Left lung (tissue), 14 donors: ENCODE measurements at places on chromosomes 4 and X.

- no peaks in the 10 kb centered on the region for H3K36me3 ChIP-seq
- H3K27ac ChIP-seq = no peak overlapping the region
- DNase-seq = no peak
These were observed 15.4 kb upstream of the JADE1 start for GRCh38 chr4:128793859-128794672.

- DNase-seq = no peak
- H3K27me3 ChIP-seq = no peaks in the 10 kb centered on the region
These were observed 39.6 kb downstream of the TMEM164 start for GRCh38 chrX:110042496-110042895.

DNA sequence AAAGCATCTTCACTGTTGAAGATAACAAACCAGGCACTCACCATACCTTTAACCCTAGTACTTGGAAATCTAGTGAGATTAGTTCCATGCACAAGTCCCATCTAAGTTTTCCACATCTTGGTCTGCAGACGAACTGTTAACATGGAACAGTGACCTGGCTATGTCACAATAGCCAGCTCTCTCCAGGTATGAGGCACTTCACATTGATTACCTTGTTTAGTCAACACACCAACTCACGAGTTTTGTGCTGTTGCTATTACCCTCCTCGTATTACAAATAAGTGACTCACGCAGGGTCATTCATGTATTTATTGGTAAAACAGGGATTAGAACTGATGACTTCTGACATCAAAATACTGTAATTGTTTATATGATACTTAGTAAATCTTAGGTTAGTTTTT is 36.4 kb upstream of the FRAS1 start:
- H3K36me3 ChIP-seq = no peaks in the 10 kb centered on the region
- H3K27me3 ChIP-seq = no peaks in the 10 kb centered on the region
- DNase-seq = no peak
- H3K4me1 ChIP-seq = no peaks in the 10 kb centered on the region

DNA sequence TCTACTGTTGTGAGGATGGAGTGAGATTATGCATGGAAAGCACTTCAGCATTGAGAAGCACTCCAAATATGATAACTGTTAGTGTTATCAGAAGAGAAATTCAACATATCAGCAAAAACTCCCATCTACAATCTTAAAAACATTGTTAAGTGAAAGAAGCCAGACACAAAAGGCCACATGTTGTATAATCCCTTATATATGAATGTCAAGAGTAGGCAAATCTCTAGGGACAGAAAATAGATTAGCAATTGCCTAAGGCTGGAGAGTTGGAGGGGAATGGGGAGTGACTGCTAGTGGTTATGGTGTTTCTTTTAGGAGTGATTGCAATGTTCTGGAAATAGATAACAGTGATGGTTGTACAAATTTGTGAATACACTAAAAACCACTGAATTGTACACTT is 122.5 kb upstream of the LNX1 start:
- H3K4me1 ChIP-seq = no peaks in the 10 kb centered on the region
- no peak overlapping the region for H3K4me3 ChIP-seq
- no peaks in the 10 kb centered on the region for H3K36me3 ChIP-seq
- no peak for DNase-seq
- H3K27ac ChIP-seq = no peak overlapping the region
- H3K27me3 ChIP-seq = no peaks in the 10 kb centered on the region

DNA sequence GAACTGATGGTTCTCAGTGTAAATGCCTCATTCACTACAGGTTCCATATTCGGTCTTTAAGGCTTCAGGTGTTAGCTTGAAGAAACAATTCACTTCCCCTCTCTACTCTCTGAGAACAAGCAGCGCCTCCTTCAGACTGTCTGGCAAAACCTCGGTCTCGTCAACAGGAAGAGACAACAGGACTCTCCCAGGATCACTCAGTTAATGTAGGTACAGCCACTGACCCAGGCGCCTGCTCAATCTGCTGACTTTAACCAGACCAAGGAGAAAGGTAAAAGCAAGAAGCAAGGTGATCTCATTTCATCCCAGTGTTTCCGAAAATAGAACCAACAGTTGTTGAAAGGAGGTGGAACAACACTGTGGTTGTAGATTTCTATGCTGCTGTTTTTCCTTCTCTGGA is 102.2 kb downstream of the SLC2A9 start:
- H3K27me3 ChIP-seq = no peaks in the 10 kb centered on the region
- no peaks in the 10 kb centered on the region for H3K4me1 ChIP-seq
- DNase-seq = no peak
- H3K4me3 ChIP-seq = no peak overlapping the region
- H3K36me3 ChIP-seq = no peaks in the 10 kb centered on the region

DNA sequence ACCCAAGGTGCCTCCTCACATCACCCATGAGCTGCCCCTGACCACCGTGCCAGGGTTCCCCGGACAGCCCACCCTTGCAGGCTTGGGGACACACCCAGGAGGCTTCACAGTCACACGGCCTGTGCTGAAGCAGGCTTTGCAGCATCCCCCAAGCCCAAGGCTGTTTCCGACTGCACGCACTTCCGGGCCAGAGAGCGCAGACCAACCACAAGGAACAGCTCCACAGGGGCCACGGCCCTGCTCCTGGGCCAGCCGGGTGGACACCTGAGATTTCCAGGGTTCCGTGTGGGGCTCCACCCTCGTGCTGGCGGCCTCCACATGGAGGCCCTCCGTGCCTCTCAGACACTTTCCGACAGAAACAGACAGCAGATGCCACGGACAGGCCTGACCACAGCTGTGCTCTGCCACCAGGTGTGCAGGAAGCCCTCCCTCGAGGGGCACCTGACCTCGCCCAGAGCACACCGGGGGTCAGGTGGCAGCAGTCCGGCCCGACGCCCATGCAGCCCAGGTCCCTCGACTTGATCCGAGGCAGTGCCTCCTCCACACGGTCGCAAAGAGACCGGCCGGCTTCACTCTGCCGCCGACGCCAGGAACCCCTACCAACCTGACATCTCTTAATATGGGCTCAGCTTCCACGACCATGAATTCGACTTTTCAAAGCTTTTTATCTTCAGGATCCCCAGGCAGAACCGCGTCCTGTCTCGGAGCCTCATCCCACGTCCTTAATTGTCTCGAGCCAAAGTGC is 8.0 kb downstream of the CTBP1 start:
- no peak overlapping the region for H3K27ac ChIP-seq
- peaks cover 11% of the 10 kb centered on the region for H3K4me1 ChIP-seq
- DNase-seq = no peak
- no peaks in the 10 kb centered on the region for H3K27me3 ChIP-seq
- H3K4me3 ChIP-seq = no peak overlapping the region

DNA sequence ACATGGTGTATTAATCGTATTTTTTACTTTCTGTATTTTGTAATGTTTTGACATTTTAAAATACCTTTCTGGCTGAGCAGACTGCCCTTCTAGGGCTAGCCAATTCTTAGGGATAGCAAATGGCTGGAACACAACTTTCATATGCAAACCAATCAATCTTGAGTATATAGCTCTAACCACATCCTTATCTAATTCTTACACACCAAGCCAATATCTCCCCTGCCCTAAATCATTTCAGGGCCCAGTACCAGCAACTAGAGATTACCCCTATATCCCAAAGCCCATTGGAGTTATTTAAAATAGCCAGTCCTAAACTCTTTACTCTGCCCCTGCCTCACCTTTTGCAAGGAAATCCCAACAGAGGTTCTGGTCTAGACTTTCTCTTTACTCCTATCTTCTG is 58.3 kb downstream of the INTS12 start:
- no peaks in the 10 kb centered on the region for H3K36me3 ChIP-seq
- H3K4me3 ChIP-seq = no peak overlapping the region
- no peaks in the 10 kb centered on the region for H3K4me1 ChIP-seq
- H3K27me3 ChIP-seq = no peaks in the 10 kb centered on the region
- no peak overlapping the region for H3K27ac ChIP-seq

DNA sequence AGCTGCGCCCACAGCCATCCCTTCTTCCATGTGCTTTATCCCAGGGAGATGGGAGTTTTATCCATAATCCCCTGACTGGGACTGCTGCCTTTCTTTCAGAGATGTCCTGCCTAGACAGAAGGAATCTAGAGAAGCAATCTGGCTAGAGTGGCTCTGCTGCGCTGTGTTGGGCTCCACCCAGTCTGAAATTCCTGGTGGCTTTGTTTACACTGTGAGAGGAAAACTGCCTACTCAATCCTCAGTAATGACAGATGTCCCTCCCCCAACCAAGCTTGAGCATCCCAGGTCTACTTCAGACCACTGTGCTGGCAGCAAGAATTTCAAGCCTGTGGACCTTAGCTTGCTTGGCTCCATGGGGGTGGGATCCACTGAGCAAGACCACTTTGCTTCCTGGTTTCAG is 116.9 kb upstream of the AR start:
- no peak overlapping the region for H3K27ac ChIP-seq

DNA sequence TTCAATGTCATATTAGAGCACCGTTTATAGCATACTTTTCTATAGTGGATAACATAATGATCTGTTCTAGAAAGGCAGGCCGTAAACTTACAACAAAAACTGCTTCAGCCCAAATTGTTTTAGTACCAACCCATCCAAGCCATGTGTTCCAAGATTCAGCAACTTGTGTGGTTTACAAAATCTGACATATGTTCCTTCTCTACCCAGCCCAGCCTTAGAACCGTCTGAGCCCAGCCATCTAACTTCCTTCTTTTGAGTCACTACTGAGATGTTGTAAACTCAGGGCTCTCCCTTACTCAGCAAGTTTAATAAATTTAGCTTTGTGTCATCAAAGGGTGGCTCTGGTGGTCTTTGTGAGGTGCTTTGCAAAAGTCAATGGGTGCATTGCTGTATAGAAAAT is 32.4 kb upstream of the REPS2 start:
- H3K4me1 ChIP-seq = no peaks in the 10 kb centered on the region
- H3K27ac ChIP-seq = peak overlapping the region; percentile 18
- no peaks in the 10 kb centered on the region for H3K27me3 ChIP-seq
- H3K4me3 ChIP-seq = no peak overlapping the region
- DNase-seq = no peak
- H3K36me3 ChIP-seq = no peaks in the 10 kb centered on the region

DNA sequence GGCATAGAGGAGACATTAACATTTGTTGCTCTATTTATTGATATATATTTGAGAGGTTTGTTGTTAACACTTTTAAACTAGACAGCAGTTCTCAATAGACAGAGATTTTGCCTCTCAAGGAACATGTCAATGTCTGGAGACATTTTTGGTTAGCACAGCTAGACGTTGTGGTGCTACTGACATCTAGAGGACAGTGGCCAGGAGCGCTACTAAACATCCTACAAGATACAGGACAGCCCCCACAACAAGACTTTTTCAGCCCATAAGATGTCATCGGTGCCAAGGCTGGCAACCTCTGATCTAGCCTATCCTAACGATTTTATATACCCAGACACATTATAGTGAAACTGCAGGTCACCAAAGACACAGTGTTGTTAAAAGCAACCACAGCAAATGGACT is 18.4 kb upstream of the CTSO start:
- H3K27ac ChIP-seq = no peak overlapping the region
- no peaks in the 10 kb centered on the region for H3K36me3 ChIP-seq
- DNase-seq = no peak
- no peak overlapping the region for H3K4me3 ChIP-seq
- H3K4me1 ChIP-seq = no peaks in the 10 kb centered on the region

DNA sequence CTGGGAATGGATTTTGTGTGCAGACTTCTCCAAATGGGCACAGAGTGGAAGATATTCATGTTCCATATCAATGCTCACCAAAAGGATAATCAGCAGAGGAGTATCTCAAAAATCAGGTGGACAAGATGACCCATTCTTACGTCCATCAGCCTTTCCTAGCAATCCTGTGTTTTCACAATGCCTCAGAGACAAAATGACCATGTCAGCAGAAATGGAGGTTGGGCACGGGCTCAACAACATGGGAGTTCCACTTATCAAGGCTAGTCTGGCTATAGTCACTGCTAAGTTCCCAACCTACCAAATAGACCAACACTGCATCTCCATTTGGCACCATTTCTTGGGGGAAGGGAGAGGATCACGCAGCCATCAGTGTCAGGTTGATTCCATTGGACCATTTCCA is 179.0 kb downstream of the COX7B2 start:
- no peaks in the 10 kb centered on the region for H3K4me1 ChIP-seq
- no peaks in the 10 kb centered on the region for H3K27me3 ChIP-seq
- DNase-seq = no peak
- no peak overlapping the region for H3K27ac ChIP-seq

GRCh38 chrX:70988425-70988824 is 57.5 kb upstream of the SLC7A3 start:
- no peak overlapping the region for H3K4me3 ChIP-seq
- DNase-seq = no peak
- no peak overlapping the region for H3K27ac ChIP-seq
- H3K4me1 ChIP-seq = no peaks in the 10 kb centered on the region
- H3K36me3 ChIP-seq = no peaks in the 10 kb centered on the region
- no peaks in the 10 kb centered on the region for H3K27me3 ChIP-seq

DNA sequence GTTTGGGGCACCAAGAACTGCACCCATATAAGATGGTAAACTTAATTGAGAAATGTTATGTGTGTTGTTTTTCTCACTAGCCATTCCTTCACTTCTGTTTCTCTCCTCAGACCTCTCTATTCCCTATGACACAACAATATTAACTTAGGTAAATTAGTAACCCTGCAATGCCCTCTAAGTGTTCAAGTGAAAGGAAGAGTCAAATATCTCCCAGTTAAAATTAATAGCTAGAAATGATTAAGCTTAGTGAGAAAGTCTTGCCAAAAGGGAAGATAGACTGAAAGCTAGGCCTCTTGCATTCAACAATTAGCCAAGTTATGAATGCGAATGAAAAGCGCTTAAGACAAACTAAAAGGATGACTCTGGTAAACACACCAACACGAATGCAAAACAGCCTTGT is 132.9 kb upstream of the KLF8 start:
- no peak for DNase-seq
- H3K4me1 ChIP-seq = no peaks in the 10 kb centered on the region
- H3K4me3 ChIP-seq = no peak overlapping the region
- H3K36me3 ChIP-seq = no peaks in the 10 kb centered on the region
- no peak overlapping the region for H3K27ac ChIP-seq

GRCh38 chr4:56480691-56481090 is 13.3 kb downstream of the SRP72 start:
- no peaks in the 10 kb centered on the region for H3K27me3 ChIP-seq
- H3K4me1 ChIP-seq = no peaks in the 10 kb centered on the region
- H3K36me3 ChIP-seq = peaks cover 98% of the 10 kb centered on the region
- DNase-seq = no peak

- H3K4me3 ChIP-seq = no peak overlapping the region
- no peaks in the 10 kb centered on the region for H3K27me3 ChIP-seq
- no peaks in the 10 kb centered on the region for H3K4me1 ChIP-seq
These were observed 54.7 kb downstream of the AMER1 start for GRCh38 chrX:64150775-64151174.

DNA sequence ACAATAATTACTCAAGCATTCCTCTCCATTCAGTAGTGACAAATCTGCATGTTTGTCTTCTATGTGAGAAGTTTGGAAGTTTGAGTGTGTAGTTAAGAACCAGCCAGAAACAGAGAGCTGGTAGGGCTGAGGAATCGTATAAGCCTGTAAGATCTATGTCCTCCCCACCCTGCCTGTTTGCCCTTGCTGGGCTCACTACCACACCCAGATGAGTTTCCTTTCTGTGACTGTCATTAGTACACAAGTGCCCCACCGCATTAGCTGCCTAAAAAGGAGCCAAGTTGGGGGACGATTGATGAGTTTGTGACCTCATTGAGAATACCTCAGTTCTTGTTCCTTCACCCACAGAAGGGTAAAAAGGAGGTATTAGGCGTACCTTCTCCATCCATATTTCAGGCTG is 28.3 kb downstream of the DOCK11 start:
- H3K4me1 ChIP-seq = peaks cover 45% of the 10 kb centered on the region
- H3K27ac ChIP-seq = no peak overlapping the region
- no peaks in the 10 kb centered on the region for H3K27me3 ChIP-seq
- H3K36me3 ChIP-seq = no peaks in the 10 kb centered on the region
